ENCODE measurements at places on chromosomes 1 and 21.

GRCh38 chr1:31432592-31433395 lies 19.8 kb downstream of the SERINC2 start:
- DNase-seq: no peak

GRCh38 chr1:30596891-30597290 lies 126.5 kb downstream of the MATN1 start:
- DNase-seq: no peak

- DNase-seq: no peak
Measured at GRCh38 chr1:224061436-224061835, 52.5 kb upstream of the FBXO28 start.

DNA sequence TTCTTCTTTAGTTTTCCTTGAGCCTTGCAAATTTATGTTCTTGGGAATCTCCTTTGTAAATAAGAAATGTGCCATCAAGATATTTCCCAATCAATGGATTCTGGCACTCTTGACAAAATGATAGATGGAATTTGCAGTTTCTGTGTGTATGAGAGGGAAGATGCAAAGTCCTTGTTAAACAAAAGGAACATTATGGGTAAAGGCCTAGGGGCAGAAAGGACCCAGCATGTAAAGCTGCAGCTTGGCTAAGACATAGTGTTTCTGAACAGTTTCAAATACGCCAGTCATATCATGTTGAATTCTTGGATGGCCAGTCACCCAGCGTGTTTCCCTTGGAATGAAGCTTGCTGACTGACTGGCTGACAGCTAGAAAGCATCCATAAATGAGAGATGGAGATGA lies 210.8 kb downstream of the NFIA start:
- DNase-seq: no peak

DNA sequence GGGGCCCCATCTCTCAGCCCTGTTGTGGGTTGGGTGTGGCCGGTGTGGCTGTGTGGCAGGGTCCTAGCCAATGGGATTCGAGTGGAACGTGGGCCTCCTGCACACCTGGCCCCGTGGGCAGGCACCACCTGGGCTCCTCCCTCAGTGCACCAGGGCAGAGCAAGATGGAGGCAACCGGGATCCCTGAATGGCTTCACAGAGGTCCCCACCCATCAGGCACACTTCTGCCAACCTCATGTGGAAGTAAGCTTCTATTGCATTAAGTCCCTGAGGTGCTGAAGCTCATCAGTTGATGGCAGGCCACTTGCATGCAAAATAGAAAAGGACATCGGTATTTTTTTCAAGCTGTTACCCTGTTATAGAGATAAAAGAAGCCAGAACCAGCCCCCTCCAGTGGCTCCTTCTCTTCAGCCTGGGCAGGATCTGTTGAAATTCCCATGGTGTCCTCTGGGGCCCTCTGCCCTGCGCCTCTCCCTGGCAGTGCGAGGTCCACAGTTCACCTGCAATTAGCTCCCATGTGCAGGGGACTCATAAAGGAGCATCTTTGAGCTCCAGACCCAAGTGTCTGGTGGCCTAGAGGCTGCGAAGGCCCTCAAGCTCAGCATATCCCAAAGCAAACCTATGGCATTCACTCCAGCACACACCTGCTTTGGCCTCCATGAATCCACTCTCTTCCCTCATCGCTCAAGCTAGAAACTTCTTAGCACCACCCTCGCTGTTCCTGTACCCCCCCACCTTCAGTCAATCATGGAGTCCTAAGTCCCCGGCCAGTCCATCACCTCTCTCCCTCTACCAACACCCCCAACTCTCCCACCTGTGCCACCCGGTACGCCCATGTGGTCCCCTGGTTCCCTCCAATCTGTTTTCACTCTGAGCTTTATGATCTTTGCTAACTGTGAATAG lies 2.1 kb upstream of the SLC45A1 start:
- no peak for DNase-seq

GRCh38 chr1:91679446-91679845 lies 178.8 kb downstream of the CDC7 start:
- no peak for DNase-seq
